ENCODE measurements at places on chromosomes 13 and 19.

DNA sequence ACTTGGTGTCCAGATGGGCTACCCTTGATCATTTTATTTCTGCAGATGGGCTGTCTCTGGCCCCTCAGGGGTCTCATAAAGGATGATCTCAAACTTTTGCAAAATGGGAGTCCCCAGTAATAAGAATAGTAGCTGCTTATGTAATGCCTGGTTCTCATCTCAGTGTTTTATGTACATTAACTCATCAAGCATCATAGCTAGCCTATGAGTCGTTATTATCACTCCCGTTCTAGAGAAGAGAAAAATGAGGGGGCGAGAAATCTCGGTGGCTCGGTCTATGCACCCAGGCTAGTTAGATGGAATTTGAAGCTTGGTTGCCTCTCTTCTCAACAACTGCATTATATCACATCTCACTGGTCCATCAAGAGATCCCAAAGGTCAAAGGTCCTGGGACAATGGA lies 3.4 kb downstream of the CACNG6 start:
- no peak for DNase-seq

- no peak for DNase-seq
These were observed 4.3 kb upstream of the NAXD start for GRCh38 chr13:110610955-110611595.

GRCh38 chr13:42545842-42546241 lies 28.1 kb upstream of the TNFSF11 start:
- no peak for DNase-seq

- peak; percentile 69 for DNase-seq
These were observed 1.4 kb downstream of the GRIN3B start for GRCh38 chr19:1001538-1002166.

DNA sequence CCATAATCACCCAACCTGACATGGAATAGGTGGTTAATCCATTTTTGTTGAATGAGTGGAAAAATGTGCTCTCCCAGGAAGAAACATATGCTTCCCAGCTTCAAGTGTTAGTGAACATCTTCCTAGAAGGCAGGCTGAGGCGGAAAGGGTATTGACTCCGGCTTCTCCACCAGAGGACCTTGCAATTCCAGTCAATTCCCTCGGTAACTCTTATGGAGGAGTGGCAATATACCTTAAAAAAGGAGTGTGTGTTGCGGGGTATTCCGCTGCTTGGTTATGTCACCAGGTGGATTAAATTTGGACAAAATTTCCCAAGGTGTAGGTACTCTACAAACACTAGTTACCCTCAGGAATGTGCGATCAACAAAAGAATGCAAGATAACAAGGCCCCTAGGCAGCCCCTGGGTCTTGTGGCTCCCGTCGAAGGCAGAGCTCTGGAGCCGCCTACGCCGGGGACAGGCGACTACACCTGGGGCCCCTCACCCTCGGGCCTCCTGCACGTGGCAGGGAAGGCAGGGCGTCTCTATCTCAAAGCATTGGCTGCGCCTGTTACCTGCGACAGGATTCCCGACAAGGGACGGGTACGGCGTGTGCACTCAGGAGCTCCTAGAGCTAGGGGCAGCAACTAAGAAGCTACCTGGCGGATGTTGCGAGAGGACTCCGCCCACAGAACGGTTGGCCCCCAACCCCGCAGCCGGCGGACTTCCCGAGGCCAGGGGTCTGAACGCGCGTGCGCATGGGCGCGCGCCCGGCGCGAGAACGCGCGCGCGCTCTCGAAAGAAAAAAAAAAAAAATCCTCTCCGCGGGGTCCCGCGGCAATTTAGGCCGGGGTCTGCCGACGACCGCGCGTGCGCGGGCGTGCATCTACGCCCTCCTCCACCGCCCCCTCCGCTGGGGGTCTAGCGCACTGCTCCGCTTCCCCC lies at the start of gene WDR87:
TSS of gene WDR87 (minus strand) at position 649 of the 923 bp plus-strand sequence. CDS start 8,355 bp downstream, outside the sequence.
- DNase-seq, result peak; percentile 54

DNA sequence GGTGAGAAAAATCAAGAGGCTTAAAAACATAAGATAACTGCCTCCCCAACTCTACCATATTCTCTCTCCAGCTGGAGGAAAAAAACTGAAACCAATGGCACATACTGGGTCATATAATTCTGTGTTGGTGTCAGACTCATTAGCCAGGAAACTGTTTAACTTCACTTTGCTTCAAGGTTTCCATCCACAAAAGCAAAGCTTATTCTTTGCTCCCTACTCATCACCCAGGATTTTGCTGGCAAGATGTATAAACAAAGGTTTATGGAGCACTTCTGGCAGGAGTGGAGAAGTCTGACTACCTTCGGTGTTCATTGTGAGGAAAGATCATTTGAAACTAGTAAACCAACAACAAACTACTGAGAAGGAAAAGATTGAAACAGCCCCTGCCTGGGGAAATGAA lies 197.5 kb upstream of the SERP2 start:
- no peak for DNase-seq

- DNase-seq, result no peak
These were observed 141.4 kb downstream of the IRS2 start for GRCh38 chr13:109644956-109645355.

GRCh38 chr13:24203811-24204210 lies 43.3 kb downstream of the SPATA13 start:
- DNase-seq, result peak; percentile 69

GRCh38 chr13:44092078-44092970 lies 212.6 kb downstream of the LACC1 start:
- no peak for DNase-seq

DNA sequence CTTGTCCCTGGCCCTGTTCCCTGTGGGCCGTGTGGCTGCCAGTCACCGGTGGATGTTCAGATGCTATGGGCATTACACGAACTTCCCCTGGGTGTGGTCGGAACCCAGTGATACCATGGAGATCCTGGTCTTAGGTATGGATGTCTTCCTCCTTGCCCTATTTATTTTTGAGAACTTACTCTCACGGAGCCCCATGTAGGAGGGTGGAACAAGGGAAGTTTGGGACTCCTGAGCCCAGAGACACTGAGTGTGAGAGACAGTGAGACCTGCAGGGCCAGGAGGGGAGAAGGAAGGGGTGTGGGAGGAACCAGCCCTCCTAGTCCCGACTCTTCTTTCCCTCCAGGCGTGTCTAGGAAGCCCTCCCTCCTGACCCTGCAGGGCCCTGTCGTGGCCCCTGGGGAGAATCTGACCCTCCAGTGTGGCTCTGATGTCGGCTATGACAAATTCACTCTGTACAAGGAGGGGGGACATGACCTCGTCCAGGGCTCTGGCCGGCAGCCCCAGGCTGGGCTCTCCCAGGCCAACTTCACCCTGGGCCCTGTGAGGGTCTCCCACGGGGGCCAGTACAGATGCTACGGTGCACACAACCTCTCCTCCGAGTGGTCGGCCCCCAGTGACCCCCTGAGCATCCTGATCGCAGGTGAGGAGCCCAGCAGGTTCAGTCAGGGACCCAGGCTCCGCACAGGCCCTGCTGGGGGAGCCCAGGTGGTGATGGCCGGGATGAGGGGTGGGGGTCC lies 14.9 kb upstream of the KIR3DL3 start:
- no peak for DNase-seq

GRCh38 chr19:36719687-36720556 lies 32.5 kb downstream of the ZNF567 start:
- DNase-seq, result peak; percentile 14

DNA sequence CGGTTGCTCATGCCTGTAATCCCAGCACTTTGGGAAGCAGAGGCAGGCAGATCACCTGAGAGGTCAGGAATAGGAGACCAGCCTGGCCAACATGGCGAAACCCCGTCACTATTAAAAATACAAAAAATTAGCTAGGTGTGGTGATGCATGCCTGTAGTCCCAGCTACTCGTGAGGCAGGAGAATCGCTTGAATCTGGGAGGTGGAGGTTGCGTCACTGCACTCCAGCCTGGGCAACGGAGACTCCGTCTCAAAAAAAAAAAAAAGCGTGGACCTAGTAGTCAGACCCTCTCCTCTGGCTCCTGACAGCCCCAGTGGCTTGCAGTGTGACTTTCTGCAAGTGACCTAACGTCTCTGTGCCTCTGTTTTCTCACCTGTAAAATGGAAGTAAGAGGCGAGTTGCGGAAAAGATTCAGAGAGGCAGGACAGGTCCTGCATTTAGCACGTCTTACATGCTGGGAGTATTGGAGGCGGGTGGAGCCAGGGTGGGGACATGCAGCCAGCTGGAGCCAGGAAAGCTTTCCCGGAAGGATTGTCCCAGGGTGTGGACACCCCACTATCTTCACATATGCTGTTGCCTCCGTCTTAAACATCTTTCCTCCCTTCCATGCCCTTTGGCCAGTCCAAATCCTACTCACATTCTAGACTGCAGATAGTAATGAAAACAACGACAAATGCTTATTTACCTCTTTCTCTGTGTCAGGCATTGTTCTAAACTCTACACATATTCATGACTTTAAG lies 2.9 kb downstream of the TUBB4A start:
- DNase-seq, result no peak

- DNase-seq, result no peak
These were observed 1539.4 kb downstream of the EFNB2 start for GRCh38 chr13:104996022-104996421.

GRCh38 chr13:54361460-54361859 lies 1332.8 kb downstream of the OLFM4 start:
- DNase-seq, result no peak

DNA sequence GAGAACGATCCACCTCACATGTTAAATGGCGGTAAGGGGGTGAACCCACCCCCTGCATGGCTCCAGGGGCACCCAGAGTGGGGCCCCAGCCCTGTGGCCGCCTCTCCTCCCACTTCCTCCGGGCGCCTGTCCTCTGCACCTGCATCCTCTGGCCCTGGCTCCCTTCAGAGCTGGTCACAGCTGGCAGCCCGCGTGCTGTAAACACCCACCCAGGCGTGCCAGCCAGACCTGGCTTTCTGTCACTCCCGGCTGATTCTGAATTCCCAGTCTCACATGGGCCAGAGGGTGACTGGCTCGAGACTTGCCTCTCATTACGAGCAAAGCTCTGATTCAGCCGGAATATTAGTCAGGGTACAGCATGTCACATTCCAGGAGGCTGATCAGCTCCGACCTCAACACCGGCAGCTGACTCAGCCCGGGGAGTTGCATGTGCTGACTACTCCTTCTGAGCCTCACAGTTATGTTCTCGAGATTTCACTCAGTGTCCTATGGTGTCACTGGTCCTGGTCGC lies 75.1 kb downstream of the GNG7 start:
- peak; percentile 31 for DNase-seq

DNA sequence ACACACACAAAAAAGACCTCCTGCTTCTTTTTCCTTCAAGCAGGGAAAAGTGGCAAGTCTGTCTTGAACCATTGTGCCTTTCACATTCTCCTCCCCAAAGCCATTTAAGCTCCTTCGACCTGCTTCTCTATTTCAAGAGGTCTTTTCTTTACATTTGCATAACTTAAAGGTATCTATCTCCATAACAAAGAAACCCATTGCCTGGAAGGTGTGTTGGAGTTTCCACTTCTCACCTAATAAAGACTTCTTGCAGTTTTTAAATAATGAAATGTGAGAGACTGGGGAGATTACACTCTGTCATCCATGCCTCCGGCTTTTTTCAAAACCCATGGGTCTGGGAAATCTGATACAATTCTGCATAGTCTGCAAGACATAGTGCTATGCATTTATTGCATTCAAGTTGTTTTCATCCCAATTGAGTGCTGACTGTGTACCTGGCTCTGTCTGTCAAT lies 41.8 kb upstream of the NBEA start:
- no peak for DNase-seq

DNA sequence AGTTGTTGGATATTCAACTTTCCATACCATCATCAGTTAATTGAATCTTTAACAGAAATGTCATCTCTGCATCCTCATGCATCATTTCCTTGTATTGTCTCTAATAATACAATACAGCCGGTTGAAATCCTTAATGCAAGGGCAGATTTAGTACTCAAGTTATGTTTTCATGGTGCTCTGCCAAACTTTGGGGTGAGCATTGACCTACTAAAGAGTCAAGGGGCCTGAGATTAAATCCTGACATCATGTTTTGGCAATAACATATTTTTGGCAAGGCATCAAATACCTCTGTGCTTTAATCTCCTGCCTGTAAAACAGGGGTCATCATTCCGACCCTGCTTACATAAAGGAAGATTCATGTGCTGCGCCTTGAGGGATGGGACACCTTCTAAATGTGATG lies 42.7 kb upstream of the ABCC4 start:
- no peak for DNase-seq

DNA sequence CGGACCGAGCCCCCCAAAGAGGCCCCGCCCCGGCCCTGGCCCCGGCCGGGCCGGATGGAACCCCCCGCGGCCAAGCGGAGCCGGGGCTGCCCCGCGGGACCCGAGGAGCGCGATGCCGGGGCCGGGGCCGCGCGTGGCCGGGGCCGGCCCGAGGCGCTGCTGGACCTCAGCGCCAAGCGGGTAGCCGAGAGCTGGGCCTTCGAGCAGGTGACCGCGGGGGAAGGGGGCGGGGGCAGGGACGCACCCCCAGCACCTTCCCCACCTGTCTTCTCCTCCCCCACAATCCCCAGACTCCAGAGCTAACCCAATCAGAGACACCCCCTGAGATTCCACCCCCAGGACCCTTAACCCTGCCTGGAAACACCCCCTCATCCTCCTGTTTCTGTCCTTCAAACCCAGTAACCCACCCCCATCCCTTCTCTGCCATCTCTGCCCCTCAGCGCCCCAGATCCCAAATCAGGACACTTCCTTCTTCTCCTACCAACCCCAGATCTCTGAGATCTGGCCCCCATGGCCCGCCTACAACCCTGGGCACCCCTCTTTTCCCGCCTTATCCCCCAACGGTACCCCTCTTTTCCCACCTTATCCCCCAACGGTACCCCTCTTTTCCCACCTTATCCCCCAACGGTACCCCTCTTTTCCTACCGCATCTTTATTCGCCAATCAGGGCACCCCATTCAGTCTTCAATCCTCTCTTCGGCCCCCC lies 505 bp downstream of the ZSWIM4 start:
- DNase-seq, result no peak

DNA sequence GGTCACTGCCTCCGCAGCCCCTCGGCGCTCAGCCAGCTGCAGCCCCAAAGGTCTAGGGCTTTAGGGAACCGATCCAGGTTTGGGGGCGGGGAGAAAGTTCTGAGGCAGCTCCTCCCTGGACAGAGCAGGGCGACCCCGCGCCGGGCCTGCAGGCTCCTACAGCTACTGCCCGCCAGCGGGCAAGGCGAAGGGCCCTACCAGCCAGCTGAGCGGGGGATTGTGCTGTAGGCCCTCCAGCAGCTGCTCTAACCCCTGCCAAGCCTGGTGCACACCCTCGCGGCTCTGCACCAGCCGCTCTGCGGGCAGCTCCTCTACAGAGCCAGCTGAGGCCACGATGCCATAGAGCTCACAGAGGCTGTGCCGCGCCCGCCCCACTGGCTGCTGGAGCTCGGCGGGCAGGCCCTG lies 14.0 kb downstream of the PLIN4 start:
- DNase-seq, result no peak

- no peak for DNase-seq
These were observed 18.6 kb upstream of the RASA3 start for GRCh38 chr13:114151031-114151430.

- no peak for DNase-seq
These were observed 1.8 kb downstream of the MYBPC2 start for GRCh38 chr19:50434525-50434924.

GRCh38 chr19:29782260-29782580 lies 29.6 kb upstream of the CCNE1 start:
- DNase-seq, result no peak

- no peak for DNase-seq
These were observed 2.9 kb downstream of the SBNO2 start for GRCh38 chr19:1170938-1171754.
